ENCODE measurements at places on chromosomes 5 and 9.

DNA sequence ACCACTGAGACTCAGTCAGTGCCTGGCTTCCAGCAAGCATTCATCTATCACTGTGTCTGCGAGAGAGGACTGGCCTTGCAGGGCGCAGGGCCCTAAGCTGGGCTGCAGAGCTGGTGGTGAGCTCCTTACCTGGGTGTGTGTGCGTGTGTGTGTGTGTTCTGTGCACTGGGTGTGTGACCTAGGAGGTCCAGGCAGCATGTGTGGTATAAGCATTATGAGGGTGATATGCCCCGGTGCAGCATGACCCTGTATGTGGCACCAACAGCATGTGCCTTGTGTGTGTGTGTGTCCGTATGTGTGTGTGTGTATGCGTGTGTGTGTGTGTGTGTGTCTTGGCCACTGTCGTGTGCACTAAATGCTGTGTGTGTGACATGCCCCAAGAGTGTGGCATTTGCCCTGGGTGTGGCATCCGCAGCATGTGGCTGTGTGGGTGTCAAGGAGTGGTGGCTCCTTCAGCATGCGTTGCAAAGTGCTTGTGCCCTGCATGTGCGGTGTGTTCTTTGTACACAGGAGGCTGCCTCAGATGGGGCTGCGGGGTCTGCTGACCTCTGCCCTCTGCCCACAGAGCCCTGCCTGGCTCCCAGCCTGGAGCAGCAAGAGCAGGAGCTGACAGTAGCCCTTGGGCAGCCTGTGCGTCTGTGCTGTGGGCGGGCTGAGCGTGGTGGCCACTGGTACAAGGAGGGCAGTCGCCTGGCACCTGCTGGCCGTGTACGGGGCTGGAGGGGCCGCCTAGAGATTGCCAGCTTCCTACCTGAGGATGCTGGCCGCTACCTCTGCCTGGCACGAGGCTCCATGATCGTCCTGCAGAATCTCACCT lies 3.3 kb downstream of the FGFR4 start:
- no peak for DNase-seq

DNA sequence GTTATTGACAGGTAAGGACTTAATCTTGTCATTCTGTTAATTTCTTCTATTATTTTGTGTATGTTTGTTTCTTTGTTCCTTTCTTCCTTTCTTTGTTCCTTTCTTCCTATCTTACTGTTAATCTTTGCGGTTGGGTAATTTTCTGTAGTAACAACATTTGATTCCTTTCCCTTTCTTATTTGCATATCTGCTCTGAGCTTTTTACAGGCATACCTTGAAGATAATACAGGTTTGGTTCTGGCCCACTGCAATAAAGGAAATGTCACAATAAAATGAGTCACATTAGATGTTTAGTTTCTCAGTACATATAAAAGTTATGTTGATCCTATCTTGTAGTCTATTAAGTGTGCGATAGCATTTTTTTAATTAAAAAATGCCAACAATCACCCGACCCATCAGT lies 440.7 kb downstream of the NFIB start:
- DNase-seq, result no peak

DNA sequence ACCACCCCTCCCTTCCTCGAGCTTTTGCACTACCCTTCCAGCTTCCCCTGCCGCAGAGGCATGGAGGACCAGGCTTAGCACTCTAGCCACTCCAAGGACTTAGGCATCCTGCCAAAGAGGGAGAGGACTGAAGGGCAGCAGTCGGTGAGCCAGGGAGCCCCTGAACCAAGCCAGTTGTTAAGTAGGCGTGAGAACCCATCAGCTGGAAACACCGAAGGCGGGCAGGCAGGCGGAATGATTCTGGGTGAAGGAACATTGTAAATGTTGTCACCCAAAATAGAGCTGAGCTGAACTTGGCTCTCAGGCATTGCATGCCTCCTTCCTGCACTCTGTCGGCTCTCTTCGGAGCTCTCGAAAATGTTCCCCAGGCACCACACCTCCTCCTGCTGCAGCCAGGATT lies 42.8 kb downstream of the NRG2 start:
- DNase-seq, result peak; percentile 77

DNA sequence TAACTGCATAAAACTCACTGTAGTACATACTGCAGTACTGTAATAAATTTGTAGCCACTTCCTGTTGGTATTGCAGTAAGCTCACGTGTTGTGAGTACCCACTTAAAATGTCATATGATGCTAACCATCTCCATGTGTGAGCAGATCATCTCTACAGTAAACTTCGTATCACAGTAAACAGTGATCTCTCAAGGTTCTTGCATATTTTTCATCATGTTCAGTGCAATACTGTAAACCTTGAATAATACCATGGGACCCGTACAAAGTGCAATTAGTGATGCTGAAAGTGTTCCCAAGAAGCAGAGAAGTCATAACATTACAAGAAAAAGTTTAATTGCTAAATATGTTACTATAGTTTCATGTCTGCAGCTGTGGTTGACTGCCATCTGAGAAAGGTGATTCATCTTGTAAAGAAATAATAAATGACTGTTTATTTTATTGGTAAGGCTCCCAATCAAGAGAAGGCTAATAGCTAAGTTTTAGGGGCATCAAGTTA lies 253.8 kb upstream of the POU5F2 start:
- DNase-seq, result no peak

Data from eye (tissue), 1 donor.